ENCODE measurements at places on chromosomes 7 and 10.

DNA sequence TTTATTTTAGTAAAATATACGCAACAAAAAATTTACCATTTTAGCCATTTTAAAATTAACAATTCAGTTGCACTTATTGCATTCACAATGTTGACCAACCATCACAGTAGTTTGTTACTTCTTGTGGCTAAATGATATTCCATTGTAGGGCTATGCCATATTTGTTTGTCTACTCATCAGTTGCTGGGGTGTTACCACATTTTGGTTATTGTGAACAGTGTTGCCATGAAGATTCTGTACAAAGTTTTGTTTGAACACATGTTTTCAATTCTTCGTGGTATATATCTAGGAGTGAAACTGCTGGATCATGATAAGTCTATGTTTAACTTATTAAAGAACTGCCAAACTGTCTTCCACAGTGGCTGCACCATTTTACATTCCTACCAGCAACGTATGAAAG, 46.3 kb upstream of the ZNF365 start:
- no peak for ATAC-seq

DNA sequence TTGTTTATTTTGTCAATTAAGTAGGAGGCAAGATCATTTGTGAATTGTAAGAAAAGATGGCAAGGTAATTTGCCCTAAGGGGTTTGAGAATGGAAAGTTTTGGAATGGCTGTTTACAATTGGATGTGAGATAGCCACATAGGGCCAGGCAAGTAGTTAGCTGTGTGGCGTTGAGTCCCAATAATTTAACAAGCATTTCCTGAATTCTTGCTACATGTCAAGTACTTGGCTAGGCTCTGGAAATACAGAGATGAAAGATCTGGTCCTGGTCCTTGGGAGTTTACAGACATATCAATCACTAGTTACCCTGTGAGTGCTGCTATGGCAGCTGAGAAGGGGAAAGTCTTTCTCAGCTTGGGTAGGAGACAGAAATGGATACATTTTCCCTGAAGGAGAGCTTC, 401.6 kb downstream of the SUGCT start:
- ATAC-seq: no peak

DNA sequence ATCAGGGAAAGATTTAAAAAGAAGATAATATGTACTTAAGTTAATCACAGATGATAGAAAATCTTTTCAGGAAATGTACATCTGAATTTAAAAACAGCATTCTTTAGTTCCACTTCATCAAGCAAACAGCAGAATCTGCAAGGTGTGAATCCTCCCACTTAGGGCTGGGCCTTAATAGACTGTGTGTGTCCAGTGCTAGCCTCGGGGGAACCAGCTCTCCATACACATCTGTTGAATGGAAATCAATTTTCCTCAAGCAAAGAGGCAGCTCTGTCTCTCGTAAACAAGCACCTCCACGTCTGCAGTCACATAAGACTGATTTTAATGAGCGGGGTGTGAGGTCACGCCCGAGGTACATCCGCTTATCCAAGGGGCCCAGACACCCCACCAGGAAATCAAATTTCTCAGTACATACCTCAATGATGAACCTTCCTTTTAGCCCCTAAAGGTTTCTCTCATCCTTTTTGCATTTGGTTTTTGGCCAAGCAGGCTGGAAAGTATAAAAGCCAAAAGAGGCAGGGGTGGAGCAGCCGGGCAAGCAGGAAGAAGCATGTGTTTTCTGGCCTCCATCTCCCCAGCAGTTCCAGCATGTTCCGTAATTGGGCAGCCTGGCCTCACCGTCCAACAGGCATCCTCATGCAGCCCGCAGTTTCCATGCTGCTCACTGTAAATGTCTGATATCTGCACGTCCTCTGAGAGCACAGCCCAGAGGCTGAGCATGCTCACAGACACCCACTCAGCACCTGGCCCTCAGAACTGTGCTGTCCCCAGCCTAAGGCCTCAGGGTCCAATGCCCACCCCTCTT, 131.3 kb downstream of the GLI3 start:
- ATAC-seq: no peak

- ATAC-seq: peak; percentile 88
Observed at GRCh38 chr7:158239290-158239981, 348.2 kb downstream of the PTPRN2 start.

DNA sequence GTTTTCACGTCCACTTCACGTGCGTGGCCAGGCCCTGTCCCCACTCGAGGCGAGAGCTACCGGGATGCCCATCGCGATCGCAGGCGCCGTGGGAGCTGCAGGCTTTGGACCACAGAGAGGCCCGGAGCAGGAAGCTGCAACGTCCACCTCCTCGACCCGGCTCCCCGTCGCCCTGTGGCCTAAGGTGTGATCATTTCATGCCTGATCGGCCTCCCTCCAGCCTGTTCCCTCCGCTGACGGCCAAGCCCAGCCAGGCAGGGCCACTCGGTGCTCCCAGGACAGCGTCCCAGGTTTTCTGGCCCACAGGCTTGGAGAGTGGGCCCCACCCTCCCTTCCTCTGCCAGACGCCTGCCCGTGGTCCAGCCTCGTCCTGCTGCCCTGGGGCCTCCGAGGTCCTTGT, 19.6 kb downstream of the KNDC1 start:
- no peak for ATAC-seq

Measured in esophagus mucosa (tissue), 1 donor.